ENCODE measurements at places on chromosomes 5 and 9.

GRCh38 chr9:92954049-92954861, 6.9 kb downstream of the FGD3 start:
- peak; percentile 74 for DNase-seq

GRCh38 chr5:141495453-141495811, 6.6 kb downstream of the PCDHGC5 start:
- no peak for DNase-seq

DNA sequence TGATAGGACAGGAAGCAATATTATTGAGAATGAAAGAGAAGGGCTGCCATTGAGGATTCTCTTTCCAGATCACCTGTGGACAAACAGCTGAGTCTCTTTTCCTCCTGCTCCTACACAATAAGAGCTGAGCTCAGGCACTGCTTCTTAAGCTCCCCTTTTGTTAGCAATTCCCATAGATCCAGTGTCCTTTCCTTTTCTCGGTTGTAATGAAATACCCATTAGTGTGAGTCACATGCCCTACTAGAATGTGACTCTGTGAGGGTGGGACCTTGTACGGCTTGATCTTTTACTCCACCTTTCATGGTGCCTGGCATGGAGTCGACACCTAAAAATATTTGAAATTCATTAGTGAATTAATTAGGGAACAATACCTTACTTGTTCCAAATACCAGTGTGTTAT, 269.2 kb downstream of the NR3C1 start:
- no peak for DNase-seq

- no peak for DNase-seq
Observed at GRCh38 chr9:119052339-119053030, 316.8 kb downstream of the BRINP1 start.

DNA sequence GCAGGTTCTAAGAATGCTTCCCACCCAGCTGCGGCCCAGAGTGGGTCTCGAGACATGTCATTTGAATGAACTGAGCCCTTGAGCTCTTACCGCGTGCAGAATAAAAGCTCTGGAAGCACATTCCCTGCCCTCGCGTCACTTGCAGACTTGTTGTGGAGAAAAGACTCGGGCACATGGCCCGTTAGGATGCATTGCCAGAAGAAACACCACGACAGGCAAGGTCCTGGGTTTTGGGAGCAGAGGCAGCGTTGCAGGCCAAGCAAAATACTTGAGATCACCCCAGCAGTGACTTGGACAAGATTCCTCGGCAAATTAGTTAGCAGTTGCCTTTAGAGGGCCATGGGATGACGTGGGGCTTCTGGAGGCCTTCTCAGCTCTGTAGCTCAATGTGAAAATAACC, 170.8 kb upstream of the MSX2 start:
- DNase-seq = no peak

DNA sequence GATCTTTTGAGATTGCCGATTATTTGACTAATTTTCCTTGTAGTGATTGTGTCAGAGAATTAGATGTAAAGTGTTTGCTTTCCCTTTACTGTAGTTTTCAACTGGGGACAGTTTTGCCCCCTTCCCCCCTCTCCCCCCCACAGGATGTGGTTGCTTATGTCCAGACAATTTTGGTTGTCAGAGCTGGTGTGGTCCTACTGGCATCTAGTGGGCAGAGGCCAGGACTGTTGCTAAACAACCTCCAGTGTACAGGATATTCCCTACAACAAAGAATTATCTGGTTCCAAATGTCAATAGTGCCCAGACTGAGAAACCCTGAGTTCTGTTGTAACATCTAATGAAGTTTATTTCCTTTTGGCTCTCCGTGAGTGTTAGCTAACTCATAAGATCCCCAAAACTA, 20.0 kb downstream of the TMEFF1 start:
- DNase-seq = no peak

GRCh38 chr5:32753051-32753450, 41.9 kb downstream of the NPR3 start:
- DNase-seq = no peak

DNA sequence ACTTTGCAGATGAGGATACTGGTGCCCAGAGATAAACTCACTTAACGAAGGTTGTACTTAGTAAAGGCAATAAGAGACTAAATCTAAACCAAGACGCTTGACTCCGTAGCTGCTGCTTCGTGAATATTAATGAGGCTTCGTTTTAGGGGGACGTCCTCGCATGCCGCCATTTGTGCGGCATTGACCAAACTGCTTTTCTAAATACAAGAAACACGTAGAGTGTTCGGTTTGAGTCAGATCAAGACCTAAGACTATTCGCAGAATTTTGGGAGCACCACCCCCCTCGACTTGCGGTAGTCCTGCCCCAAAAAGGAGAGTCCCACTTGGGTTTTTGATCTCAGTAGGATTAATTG, 1.1 kb downstream of the NPM1 start:
- DNase-seq = no peak

GRCh38 chr5:141608557-141608956, 10.2 kb downstream of the DIAPH1 start:
- no peak for DNase-seq

Measured in activated CD4-positive, alpha-beta T cell treated with anti-CD3 and anti-CD28 coated beads, Interleukin-2, amount 50 U/mL, for 1 hour (primary cell).